ENCODE measurements at places on chromosomes 6 and 20.

DNA sequence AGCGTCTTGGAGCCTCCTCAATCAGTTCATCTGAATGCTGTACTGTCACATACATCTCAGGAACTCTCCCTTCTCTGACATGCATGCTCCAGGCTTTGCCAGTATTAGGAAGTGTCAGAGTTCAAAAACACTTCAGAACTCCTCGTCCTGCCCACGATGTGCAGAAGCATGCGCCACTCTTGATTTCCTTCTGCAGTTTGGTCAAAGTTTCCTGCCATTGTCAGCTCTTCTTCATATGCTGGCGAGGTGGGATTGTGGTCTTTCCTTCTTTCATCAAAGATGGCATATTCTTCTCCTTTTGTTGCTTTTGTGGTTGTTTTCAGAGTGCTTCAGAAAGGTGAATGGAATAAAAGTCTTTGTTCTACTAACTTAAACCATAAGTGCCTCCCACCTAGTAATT lies 21.0 kb downstream of the SLC13A3 start:
- DNase-seq = no peak

GRCh38 chr6:67736816-67737215 lies 898.3 kb upstream of the ADGRB3 start:
- DNase-seq = no peak

DNA sequence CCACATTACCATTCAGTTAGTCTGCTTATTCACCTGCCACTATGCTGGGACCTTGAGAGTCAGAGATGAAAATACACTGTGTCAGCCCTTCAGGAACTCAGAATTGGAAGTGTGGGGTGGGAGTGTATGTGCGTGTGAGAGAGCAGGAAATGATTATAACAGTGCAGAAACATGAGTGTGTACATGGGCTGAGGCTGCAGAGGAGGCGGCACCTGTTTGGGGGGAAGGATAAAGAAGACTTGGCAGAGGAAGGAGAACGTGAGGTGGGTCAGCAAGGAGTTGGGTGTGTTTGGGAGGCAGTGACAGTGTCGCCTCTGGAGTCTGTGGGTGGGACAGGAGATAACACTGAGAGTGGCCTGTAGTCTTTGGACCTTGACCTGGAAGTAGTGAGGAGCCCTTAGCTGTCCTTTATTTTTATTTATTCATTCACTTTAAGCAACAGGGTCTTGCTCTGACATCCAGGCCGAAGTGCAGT lies 3.1 kb downstream of the CHMP4B start:
- DNase-seq = no peak

DNA sequence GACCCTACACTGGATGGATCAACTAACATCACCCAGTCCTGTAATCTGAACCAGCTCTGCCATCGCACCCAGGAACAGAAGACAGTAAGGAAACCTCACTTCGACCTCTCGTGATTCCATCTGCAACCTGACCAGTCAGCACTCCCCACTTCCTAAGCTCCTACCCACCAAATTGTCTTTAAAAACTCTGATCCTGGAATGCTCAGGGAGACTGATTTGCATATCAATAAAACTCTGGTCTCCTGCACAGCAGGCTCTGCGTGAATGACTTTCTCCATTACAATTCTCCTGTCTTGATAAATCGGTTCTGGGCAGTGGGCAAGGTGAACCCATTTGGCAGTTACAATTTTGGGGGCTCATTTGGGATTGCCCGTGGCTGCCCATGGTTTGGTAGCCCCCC lies 18.3 kb upstream of the AGPAT4 start:
- no peak for DNase-seq

DNA sequence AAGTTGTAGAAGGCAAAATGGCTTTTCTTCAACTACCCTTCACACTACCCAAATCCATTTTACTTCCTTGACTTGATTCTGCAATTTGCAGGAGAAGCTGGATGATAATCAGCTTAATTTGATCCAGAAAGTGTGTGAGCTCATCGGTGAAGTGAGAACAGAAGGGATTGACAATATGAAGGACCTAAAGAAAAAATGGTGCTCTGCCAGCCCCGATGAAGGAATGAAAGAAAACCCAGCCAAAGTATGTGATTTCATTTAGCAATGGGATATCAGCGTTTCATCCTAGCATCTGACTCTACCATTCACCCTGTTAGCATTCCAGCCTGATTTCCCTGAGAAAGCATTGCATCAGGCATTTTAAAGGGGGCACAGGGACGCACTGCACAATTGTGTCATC lies 41.5 kb downstream of the CD164 start:
- DNase-seq = no peak

GRCh38 chr6:48139818-48140614 lies 29.0 kb upstream of the PTCHD4 start:
- DNase-seq = no peak

- no peak for DNase-seq
These were observed 514 bp downstream of the DEFB129 start for GRCh38 chr20:227439-228105.

- no peak for DNase-seq
These were observed 52.3 kb upstream of the IL20RA start for GRCh38 chr6:137097057-137097456.

- DNase-seq = no peak
These were observed 627.5 kb downstream of the COL12A1 start for GRCh38 chr6:74578339-74578738.

- DNase-seq = no peak
These were observed 10.0 kb downstream of the AFDN start for GRCh38 chr6:167836721-167837120.

DNA sequence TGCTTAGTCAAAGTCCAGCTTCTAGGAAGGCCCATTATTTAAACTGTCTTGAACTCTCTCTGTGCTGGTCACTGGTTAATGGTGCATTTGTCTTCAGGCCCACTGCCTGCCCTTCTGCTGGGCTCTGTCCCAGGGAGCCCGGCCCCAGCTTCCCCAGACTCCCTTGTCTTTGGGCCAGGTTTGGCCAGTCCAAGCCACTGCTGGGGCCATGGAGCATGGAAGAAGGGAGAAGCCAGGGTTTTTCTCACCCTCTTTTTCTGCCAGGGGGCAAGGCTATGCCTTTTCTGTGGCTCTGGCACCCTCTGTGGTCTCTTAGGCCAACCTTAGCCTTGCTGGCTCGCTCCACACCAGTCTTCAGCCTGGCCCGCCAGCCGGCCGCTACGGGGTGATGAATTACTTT lies 390.0 kb upstream of the SULF2 start:
- DNase-seq = no peak

DNA sequence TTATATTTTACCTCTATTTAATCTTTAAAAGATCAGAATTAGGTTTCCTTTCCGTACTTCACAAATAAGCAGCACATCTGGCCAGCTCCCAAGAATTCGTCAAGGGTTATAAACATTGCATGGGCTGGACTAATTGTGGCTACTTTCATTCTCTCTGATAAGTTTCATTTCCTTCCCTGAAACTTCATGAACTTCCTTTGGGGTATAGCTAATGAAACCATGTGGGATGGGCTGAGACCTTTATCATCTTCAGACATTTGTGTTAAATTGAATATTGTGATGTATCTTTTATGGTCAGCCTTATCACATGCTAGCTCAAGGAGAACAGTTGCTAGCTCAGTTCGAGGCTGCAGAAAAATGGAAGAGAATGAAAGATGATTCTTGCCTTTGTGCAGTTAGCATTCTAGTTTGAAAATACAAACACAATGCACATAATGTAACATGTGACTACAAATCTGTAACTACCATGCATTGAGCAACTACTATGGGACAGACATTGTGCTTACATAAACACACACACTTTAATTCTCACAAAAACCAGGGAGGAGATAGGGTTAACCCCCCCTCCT lies 1.7 kb upstream of the GMPR start:
- DNase-seq = no peak

DNA sequence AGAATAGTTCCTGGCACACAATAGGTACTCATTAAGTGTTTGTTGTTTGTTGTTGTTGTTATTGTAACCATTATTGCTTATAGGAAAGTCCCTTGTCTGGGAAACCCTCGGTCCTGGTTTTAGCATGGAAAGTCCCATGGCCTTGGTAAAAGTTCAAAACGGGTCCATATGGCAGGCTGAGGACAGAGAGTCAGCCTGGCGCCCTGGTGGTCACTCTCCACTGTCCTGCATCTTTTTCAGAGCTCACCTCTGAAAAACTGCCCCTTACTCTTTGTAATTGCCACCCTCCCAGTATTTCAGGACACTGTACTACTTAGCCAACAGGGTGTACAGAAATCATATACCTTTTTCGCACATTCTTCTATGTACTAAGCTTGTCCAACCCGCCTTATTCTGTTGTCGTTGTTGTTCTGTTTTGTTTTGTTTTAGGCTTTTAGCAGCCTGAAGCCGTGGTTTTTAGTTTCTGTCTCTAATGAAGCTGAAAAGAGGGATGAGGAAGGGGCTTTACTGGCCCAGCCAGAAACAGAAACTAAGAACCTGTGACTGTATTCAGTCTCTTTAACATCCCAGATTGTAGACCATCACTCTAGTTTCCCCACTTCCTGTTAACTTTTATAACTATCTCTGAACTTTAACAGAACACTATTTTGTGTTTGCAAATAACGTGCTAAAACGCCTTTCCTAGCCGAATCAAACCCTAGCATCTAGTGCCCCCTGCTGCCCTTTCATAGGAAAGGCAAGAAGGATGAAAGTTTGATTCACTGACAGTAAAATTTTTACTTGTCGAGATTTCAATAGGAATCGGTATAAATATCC lies 7.6 kb upstream of the TMEM14A start:
- DNase-seq = peak; percentile 31

GRCh38 chr6:145015739-145016558 lies 719.4 kb downstream of the EPM2A start:
- no peak for DNase-seq

GRCh38 chr6:30779850-30780641 lies 35.7 kb upstream of the IER3 start:
- DNase-seq = no peak

GRCh38 chr6:151213352-151213751 lies 26.4 kb upstream of the AKAP12 start:
- DNase-seq = no peak

GRCh38 chr6:130381012-130381411 lies 15.2 kb downstream of the TMEM200A start:
- no peak for DNase-seq

GRCh38 chr20:22382742-22383141 lies 201.6 kb downstream of the FOXA2 start:
- no peak for DNase-seq

DNA sequence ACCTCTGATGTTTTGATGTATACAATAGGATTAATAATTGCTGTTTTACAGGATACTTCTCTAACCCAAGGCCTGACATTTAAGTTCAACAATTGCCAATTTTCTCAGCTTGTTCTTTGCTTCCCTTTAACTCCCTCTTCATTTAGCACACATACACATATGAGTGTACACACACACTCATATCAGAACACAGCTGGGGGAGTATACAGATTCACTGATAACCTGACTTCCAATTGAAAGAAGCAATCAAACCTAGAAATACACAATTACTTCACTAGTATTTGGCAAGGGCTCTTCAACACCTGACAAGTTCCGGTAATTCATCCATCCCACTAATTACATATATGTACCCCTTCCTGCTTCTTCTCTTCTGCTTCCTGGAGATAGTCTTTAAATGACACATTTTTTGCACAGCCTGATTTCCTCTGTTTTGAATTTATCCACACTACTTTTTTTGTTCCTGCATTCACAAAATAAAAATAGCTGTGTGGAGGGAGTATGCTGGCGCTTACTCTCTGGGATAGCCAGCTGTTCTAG lies 11.2 kb downstream of the UST start:
- no peak for DNase-seq

GRCh38 chr6:124870611-124871459 lies 91.4 kb upstream of the RNF217 start:
- DNase-seq = no peak

DNA sequence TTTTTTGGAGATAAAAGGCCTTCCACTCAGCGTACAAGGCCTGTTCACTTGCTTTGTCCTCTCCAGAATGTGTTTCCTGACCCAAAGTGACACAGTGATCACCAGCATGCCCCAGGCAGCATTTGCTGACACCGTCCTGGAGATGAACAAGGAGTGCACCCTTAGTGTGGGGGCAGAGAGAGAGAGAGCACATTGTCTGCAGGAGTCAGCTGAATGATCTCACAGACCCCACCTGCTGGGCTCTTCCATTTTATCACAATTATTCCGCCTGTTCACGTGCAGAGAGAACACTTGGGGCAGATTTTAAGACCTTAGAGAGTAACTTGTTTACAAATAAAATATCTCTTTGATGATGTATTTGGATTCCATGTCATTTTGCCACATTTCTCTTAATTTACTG lies 22.4 kb upstream of the MAS1L start:
- no peak for DNase-seq

- DNase-seq = no peak
These were observed 38.0 kb downstream of the PKHD1 start for GRCh38 chr6:52049252-52050050.

DNA sequence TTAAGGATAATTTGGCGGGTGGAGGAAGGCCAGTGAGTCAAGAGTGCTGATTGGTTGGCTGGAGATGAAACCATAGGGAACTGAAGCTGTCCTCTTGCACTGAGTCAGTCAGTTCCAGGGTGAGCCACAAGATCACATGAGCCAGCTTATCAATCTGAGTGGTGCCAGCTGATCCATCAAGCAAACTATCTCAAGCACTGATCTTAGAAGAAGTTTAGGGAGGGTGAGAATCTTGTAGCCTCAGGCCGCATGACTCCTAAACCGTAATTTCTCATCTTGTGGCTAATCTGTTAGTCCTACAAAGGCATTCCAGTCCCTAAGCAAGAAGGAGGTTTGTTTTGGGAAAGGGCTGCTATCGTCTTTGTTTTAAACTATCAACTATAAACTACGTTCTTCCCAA lies 954.3 kb downstream of the KIF16B start:
- no peak for DNase-seq

DNA sequence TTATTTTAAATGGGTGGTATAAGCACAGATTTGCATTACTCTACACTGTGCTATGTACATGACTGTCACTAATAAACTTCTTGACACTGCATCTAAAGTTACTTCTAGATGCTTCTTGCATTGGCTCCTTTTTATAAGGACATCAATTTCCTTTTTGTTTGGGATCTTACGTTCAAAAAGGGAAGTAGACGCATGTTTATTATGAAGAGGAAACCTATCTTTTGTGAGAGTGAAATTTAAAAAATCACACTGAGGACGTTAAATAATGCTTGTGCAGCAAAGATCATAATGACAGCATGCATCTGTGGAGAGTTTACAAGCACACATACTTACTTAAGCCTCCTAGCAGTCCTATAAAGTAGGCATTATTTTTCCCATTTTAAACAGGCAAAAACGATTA lies 479.5 kb downstream of the CD83 start:
- no peak for DNase-seq

- DNase-seq = no peak
These were observed 23.4 kb downstream of the CEP162 start for GRCh38 chr6:84204011-84204410.

- DNase-seq = no peak
These were observed 58.6 kb downstream of the TMEM242 start for GRCh38 chr6:157264701-157265100.

DNA sequence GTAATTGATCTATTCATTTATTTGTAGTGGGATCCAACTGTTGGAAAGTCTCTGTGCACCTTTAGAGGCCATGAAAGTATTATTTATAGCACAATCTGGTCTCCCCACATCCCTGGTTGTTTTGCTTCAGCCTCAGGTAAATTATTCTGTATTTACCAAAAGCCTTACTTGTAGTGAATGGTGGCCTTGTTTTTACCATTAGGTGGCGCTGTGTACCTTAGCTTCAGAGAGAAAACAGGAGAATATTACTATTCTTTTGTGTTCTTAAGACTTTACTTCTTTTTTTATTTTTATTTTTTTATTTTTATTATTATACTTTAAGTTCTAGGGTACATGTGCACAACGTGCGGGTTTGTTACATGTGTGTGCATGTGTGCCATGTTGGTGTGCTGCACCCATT lies 23.7 kb downstream of the PEX7 start:
- no peak for DNase-seq

Measured in hypothalamus (tissue), 51 donors.